ENCODE measurements at places on chromosomes 11 and 22.

GRCh38 chr11:57458410-57459163, 1.7 kb upstream of the RTN4RL2 start:
- DNase-seq = no peak

GRCh38 chr11:23727387-23727786, 769.5 kb upstream of the LUZP2 start:
- no peak for DNase-seq

GRCh38 chr22:25448435-25449051, 115.9 kb upstream of the GRK3 start:
- DNase-seq = no peak

DNA sequence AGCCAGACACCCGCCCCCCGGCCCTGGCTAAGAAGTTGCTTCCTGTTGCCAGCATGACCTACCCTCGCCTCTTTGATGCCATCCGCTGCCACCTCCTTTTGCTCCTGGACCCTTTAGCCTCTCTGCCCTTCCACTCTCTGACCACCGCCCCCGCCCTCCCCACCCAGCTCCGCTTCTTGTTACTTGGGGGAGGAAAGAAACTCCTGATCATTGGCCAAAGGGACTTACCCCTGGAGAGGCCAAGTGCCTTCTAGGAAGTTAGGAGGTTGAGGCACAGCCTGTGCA, at the start of gene PRR33:
PRR33 (minus strand) TSS at position 65 of the 285 bp plus-strand sequence. CDS start 1,311 bp downstream, outside the sequence.
- no peak for DNase-seq

DNA sequence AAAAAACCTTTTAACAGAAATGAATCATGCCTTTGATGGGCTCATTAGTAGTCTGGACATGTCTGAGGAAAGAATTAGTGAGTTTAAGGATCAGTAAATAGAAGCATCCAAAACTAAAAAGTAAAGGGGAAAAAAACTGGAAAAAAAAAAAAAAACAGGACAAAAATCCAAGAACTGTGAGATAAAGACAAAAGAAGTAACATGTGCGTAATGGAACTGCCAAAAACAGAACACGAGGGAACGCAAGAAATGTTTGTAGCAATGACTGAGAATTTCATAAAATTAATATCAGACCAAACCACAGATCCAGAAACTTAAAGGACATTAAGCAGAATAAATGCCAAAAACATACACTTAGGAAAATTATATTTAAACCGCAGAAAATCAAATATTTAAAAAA, 77.4 kb downstream of the MS4A13 start:
- no peak for DNase-seq

DNA sequence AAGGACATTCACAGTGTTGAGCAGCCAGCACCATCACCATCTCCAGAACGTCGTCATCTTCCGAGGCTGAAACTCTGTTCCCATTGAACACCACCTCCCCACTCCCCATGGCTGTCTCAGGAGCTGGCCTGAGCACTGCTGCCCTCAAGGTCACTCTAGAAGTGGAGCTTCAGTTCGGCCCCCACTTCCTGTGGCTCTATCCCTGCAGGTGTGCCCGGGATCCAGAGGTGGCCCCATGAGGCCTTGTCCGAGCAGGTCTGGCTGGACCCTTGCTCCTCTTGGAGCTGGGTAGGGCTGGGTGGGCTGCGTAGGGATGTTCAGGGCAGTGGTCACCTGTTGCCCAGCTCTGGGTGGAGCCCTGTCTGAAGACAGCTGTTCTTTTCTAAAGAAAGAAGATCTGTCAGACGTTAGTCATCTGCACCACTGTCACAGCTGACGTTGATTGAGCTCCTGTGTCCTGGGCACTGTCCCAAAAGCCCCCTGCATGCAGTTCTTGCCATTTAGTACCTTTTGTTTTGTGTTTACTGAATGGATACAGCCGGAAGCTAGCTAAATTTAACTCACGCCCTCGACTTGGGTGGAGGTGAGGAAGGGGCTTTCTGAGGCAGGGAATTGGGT, 75.5 kb upstream of the CLDN5 start:
- DNase-seq = no peak

GRCh38 chr11:114163830-114164401, 104.4 kb downstream of the ZBTB16 start:
- no peak for DNase-seq

- no peak for DNase-seq
These were observed 3.1 kb upstream of the APOBEC3G start for GRCh38 chr22:39073981-39074380.

DNA sequence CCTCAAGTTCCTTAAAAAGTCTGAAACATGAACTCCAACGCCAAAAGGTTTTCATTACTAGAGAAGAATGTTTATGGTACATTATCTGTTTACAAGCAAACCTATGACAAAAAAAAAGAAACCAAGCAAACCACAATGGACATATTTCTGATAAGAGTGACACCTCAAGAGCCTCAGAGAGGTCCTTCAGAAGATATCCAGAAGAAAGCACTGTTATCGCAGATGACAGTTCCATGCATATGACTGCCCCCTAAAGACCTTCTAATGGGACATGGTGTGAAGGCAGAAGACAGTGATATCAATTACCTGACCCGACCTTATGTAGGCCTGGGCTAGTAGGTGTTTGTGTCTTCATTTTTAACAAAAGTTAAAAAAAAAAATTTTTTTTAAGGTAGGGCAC, 3.1 kb downstream of the HDHD5 start:
- no peak for DNase-seq

DNA sequence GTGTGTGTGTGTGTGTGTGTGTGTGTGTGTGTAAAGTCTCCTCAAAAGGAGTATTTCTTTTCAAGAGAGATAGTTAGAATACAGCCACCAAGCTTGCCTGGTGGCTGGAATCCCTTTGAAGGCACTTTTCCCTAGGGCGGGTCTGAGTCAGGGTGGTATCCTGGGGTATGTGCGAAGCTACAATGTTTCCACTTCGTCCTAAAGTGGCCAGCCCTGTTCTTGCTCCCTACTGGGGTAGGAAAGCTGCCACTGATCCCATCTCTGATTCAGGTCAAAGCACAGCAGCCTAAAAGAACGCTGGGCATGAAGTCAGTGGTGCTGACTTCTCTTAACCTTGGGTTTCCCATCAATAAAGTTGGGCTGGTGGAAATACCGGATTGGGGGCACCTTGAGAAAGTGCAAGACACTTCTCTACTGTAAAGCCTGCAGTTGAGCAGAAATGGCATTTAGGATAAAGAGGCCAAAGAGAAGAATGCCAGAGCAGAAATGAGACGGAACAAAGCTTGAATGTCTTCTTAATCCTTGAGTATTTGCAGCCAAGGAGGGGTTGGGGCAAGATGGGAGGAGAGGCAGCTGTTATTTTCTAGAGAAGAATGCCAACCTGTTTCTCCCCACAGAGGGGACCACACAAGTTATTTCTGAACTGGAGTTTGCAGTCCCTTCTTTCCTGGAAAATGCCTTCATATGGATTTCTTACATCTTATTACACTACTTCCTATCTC, 35.3 kb downstream of the ZNRF3 start:
- no peak for DNase-seq

- DNase-seq = no peak
These were observed 631.4 kb upstream of the KIRREL3 start for GRCh38 chr11:127631974-127632373.

DNA sequence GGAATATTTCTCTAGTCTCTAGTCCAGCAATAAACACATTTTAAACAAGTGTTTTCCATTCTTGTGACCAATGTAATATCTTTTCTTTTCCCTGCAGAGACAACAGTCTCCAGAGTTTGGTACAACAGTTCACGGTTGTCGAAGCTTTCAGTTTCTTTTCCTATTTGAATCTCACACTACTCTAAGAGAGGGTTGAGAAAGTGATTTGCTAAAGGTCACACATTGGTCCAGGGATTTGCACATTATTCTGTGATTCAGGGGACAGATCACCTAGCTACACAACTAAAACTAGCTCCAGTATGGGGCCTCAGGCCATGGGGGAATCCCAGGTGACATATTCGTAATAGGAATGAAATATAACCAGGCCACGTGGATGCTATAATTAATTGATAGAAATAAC, 132.5 kb downstream of the HIPK3 start:
- no peak for DNase-seq

DNA sequence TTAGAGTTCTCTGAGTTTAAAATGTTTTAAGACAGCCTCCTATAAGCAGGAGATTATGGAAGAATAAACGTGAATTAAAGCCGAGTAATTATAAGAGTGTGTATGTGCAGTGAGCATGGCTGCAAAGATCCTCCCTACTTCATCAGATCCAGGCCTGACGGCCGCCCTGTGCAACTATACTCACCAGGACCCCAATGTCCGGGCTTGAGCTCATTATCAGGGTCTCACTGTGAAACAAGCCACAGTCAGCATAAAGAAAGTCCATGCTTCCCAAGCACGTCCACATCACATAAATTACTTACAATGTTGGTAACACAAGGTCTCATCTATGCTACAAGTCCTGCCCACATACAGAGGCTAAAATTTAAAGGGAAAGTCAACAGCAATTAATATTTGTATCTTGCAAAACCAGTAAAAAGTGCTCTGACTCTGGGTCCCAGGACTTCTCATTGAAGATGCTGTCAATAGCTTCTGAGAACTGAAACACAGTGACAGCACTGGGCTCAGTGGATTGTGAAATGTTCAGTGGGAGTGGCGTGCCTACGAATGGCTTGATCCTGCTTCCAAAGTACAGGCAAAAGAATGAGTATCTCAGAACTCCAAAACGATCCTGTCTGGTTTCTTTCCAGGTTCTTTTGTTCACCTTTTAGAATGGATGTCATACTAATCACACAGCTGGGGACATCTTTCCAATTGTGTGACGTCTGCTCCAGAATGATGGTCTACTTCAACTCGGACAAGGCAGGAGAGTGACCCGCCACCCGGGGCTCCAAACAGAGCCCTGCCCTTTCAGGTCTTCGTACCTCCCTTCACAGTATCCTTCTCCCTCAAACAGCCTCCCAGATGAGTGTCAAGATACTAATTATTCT, 72.1 kb upstream of the ARFGAP3 start:
- no peak for DNase-seq

Data from CD4-positive, alpha-beta T cell treated with Interleukin-6 at 100 ng/mL for 8 hours (primary cell).